ENCODE measurements at places on chromosomes 12 and 14. TPM values are rescaled to one million over a fixed set of nuclear protein-coding genes. Genes with fewer than 3 reads are reported as not detected.

DNA sequence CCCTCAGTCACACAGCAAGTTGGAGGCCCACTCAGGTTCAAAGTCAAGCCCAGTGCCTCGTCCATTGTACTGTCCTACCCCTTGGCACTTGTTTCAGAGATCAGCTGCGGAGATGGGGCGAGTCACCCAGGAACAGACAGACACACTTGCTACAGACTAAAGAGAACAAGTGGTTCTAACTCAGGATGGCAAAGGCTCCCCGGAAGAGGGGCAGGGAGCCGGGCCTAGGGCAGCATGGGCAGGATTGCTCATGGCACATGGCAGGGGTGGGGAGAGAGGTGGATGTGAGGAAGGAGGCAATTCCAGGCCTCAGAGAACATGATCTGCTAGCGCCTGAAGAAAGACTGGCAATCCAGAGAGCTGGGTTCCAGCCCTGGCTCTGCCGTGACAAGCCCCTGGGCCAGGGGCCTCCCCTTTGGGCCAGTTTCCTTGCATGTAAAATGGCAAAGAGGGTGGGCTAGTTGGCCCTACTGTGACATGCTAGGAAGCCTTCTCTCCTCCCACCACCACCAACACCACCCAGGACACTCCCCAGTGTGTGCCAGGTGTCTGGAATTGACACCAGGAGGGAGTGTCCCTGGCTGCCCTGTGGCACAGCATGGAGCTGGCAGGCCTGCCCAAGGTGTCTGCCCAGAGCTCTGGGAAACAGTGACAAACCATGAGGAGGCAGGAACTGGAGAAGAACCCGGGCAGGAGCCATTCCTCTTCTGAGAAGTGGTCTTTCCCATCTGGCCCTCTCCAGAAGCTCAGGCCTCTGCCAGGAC, 24.0 kb upstream of the IRF2BPL start:
- H3K4me3 ChIP-seq = no peak overlapping the region
- H3K27me3 ChIP-seq = no peaks in the 10 kb centered on the region
- H3K4me1 ChIP-seq = peaks cover 12% of the 10 kb centered on the region
- no peak for DNase-seq
- no peaks in the 10 kb centered on the region for H3K36me3 ChIP-seq

DNA sequence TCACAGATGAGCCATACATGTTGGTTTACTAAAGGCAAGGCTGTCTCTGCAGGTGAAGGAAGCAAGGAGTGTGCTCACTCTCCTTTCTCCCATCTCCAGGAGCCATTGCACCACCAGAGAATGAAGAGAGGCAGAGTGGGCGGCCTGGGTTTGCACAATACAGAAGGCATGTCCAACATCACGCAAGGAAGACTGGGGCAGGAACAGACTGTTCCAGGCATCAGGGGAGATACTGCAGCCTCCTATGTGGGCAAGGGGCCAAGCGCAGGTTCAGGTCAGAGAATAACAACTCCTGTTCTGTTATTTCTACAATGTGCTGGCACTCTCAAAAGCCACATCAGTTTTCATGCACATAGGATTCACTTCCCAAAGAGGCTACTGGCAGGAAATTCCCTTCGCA, 1.7 kb upstream of the TMEM229B start:
- no peak for DNase-seq
- H3K27ac ChIP-seq = no peak overlapping the region
- no peak overlapping the region for H3K4me3 ChIP-seq
- H3K27me3 ChIP-seq = no peaks in the 10 kb centered on the region
- H3K36me3 ChIP-seq = no peaks in the 10 kb centered on the region
- peaks cover 38% of the 10 kb centered on the region for H3K4me1 ChIP-seq

DNA sequence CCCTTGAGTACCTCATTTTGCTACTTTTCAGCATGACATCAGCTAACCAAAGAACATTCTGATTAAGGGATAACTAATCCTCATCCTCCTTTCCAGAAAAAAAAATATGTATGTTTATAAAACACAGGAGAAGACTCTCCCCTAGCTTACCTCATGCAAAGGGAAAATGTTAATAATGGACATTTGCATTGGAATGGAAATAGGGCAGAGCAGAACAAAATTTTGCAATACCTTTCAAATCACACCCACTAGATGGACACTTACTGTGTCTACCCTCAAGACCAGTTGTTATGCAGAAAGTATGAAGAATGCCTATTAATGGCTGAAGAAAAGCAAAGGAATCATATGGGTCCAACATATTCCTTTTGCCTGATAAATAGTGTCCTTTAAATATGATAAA, 8.9 kb upstream of the SLCO1A2 start:
- H3K4me3 ChIP-seq = no peak overlapping the region
- no peak for DNase-seq

The SERPINA6 gene
- not detected for polyA plus RNA-seq

The ACVRL1 gene
- not detected for polyA plus RNA-seq

DNA sequence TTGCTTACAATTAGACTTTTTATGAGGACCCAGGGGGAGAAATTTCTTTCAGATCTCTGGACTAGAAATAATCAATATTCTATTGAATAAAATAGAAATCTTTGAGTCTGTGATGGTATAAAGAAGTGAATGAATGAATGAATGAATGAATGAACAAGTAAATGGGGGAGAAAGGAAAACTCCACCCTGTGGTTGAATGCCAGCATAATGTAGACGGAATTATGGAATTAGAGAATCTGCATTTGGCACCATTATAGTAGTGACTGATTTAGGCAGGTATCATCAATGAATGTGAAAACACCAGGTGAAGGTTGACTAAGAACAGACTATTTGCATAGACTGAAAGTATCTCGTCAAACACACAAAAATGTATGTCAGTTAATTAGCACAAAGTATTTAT, 135.0 kb downstream of the FBXL14 start:
- H3K27me3 ChIP-seq = no peaks in the 10 kb centered on the region
- H3K4me1 ChIP-seq = no peaks in the 10 kb centered on the region
- H3K4me3 ChIP-seq = no peak overlapping the region
- no peaks in the 10 kb centered on the region for H3K36me3 ChIP-seq
- no peak overlapping the region for H3K27ac ChIP-seq

The TMTC2 gene
- 0.14 TPM for polyA plus RNA-seq

DNA sequence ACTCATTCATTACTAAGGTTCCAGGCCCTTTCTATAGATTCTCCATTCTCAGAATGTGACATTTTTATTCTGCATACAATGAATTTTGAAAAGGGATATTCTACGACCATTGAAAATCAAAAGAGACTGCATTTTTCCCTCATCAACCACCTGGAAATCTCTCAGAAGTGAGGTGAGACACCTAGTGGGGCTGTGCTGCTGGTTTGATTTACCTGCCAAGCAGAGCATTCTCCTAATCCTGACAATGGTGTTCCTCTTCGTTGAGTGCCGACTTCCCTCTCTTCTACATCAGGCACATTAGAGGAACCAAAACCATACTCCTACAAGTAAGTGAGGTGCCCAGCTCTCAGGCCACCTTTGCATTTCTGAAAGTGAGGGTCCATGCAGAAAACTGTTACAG, 14.9 kb downstream of the CKB start:
- H3K36me3 ChIP-seq = peaks cover 14% of the 10 kb centered on the region
- no peak for DNase-seq

The ADGRD1 gene
- 2.0 TPM for polyA plus RNA-seq

The KSR2 gene
- polyA plus RNA-seq = not detected

The SDR9C7 gene
- polyA plus RNA-seq = not detected

DNA sequence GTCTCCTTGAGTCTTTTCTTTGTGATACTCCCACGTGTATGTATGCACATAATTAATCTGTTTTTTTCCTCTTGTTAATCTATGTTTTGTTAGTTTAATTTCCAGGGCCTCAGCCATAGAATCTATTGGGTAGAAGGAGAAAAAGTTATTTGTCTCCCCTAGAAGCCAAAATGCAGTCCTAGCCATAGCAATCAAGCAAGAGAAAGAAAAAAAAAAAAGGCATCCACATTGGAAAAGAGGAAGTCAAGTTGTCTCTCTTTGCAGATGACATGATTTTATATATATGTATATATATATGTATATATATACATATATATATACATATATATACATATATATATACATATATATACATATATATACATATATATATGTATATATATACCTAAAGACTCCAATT, 25.4 kb upstream of the ETV6 start:
- no peaks in the 10 kb centered on the region for H3K36me3 ChIP-seq
- H3K27me3 ChIP-seq = no peaks in the 10 kb centered on the region
- H3K4me1 ChIP-seq = no peaks in the 10 kb centered on the region
- no peak overlapping the region for H3K27ac ChIP-seq
- H3K4me3 ChIP-seq = no peak overlapping the region

GRCh38 chr14:51069055-51069454, 25.9 kb downstream of the TRIM9 start:
- H3K36me3 ChIP-seq = no peaks in the 10 kb centered on the region
- H3K4me3 ChIP-seq = no peak overlapping the region
- DNase-seq = no peak
- no peak overlapping the region for H3K27ac ChIP-seq
- H3K27me3 ChIP-seq = no peaks in the 10 kb centered on the region

- no peaks in the 10 kb centered on the region for H3K4me1 ChIP-seq
- no peaks in the 10 kb centered on the region for H3K27me3 ChIP-seq
- no peak overlapping the region for H3K4me3 ChIP-seq
- H3K36me3 ChIP-seq = no peaks in the 10 kb centered on the region
- no peak overlapping the region for H3K27ac ChIP-seq
Observed at GRCh38 chr14:78983126-78983525, 813.0 kb downstream of the NRXN3 start.

DNA sequence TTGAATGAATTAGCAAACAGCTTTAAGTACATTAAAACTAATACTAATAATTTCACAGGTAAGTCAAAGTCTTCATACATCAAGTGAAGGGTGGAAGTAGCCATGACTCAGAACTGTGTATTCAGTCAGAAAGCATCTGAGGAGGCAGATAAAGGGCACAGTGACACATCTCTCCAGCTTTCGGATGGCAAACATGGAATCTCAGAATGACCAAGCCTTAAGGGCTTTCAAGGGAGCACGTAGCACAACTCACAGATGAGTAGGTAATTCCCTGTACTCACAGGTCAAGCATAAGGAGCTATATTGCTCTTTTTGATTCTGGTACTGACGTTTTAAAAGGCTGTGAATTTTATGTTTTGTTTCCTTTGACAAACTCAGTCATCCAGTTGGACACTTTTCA, 56.0 kb downstream of the MDGA2 start:
- no peak for DNase-seq
- H3K4me3 ChIP-seq = no peak overlapping the region
- no peaks in the 10 kb centered on the region for H3K4me1 ChIP-seq
- H3K27me3 ChIP-seq = no peaks in the 10 kb centered on the region
- H3K27ac ChIP-seq = no peak overlapping the region

DNA sequence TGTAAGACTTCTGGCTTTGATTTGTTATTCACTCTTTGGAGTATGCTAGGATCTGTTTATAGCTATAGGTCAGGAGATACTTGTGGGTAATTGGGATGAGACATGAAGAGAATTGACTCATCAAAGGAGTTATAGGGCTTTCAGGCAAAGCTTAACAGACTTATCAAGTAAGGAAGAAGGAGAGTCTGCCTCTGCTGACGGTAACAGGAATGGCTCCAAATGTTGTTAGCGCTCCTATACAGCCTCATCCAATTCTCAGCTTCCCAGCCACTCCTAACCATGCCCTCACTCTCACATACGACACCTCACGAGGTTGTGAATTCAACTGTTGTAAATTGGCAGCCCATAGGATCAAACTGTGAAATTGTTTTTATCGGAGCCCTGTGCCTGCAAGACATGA, 140.5 kb downstream of the KCNA5 start:
- no peak overlapping the region for H3K4me3 ChIP-seq
- no peak for DNase-seq
- no peaks in the 10 kb centered on the region for H3K4me1 ChIP-seq
- no peak overlapping the region for H3K27ac ChIP-seq

DNA sequence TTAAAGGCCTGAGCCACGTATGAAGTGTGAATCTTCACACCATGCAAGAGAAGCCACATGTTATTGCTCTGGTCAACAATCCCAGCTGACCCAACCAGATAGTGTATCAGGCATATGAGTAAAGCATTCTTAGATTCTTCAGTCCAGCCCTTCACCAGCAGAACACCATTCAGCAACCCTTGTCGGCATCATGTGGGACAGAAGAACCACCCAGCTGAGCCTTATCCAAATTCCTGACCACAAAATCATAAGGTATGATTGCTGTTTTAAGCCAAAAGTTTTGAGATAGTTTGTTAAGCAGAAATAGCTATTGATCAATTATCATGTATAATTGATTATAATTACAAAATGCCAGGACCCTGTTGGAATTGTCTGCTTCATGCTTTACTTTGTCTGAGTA, 664.9 kb downstream of the VRK1 start:
- no peaks in the 10 kb centered on the region for H3K36me3 ChIP-seq
- H3K4me3 ChIP-seq = no peak overlapping the region
- H3K27ac ChIP-seq = no peak overlapping the region
- no peaks in the 10 kb centered on the region for H3K27me3 ChIP-seq

- no peak overlapping the region for H3K27ac ChIP-seq
- H3K4me1 ChIP-seq = no peaks in the 10 kb centered on the region
- H3K27me3 ChIP-seq = peaks cover 2% of the 10 kb centered on the region
- H3K4me3 ChIP-seq = no peak overlapping the region
Observed at GRCh38 chr14:95008445-95009217, 148.7 kb downstream of the DICER1 start.

DNA sequence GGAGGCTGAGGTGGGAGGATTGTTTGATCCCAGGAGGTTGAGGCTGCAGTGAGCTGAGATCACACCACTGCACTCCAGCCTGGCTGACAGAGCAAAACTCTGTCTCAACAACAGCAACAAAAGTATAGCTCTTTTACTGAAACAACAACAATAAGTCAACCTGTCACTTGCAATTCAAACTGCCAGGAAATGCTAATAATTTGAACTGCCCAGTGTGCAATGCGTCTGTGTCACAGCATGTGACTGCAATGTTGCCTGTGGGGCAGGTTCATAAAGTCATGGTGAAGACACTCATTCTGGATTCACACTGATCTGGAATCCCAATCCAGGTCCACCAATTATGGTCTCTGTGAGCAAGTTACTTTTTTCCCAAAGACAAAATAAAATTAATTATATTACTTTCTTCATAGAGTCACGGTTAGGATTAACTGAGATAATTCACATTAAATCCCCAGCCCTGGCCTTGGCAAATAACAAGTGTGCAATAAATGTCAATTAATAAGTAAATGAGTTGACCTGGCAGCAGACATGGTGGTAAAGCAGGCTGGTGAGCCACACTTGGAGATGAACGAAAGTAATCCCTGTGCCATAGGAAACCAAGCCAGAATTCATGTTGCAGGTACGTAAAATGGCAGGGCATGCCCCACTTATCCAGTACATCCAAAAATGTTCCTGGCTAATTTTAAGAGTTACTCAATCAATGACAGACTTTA, 89.1 kb upstream of the CPSF6 start:
- no peaks in the 10 kb centered on the region for H3K27me3 ChIP-seq
- no peak overlapping the region for H3K4me3 ChIP-seq
- H3K27ac ChIP-seq = no peak overlapping the region

Data from GM12878 (cell line).